ENCODE measurements at places on chromosomes 16 and 17.

DNA sequence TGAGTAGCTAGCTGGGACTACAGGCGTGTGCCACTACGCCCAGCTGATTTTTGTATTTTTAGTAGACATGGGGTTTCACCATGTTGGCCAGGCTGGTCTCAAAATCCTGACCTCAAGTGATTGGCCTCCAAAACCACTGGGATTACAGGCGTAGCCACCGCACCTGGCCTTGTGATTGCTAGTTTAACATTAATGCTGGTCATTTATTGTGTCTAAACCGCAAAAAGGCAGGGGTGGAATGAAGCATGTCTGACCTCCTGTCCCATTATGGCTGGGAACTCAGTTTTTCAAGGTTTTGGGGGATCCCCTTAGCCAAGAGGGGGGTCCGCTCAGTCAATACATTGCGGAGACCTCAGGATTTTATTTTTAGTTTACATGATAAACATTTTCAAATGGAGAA is 10.7 kb upstream of the CNGB1 start:
- no peak for DNase-seq

DNA sequence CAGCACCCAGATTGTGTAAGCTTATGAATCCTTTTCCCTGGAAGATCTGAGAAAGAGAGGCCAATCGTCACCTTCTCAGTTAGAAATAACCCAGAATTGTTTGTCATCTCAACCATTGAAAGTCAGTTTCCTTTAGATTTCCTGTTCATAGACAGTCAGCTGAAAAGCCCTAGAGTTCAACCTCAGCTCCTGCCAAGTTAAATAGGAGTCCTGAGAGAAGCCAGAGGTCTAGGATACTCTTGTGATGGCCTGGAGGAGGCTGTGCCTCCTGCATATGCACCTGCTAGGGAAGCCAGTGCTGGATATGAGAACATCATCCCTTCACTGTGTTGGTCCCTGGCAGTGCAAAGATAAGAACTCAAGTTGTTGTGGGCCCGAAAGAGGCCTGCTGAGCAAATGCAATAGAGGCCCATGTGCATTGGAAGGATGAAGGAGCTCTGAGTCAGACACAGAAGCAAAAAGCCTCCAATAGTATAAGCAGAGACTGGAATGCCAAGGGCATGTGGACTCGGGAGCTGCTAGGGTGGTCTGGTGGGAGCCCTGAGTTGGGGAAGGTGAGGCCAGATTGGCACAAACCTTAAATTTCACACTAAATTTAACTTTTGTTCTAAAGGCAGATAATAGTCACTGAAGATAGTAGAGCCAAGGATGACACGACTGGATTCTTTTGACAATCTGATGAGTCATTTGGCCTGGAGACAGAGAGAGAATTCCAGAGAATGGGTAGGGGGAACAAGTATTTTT is 520.9 kb upstream of the CDH5 start:
- no peak for DNase-seq

GRCh38 chr16:58280146-58280845 is 14.5 kb downstream of the PRSS54 start:
- DNase-seq, result no peak

- no peak for DNase-seq
Measured at GRCh38 chr16:29765167-29766032, 12.7 kb upstream of the ZG16 start.

GRCh38 chr16:83238949-83239691 is 568.7 kb upstream of the HSBP1 start:
- DNase-seq, result no peak

GRCh38 chr17:10067446-10068143 is 130.8 kb downstream of the GAS7 start:
- no peak for DNase-seq

GRCh38 chr16:28162326-28162877 is 49.4 kb downstream of the XPO6 start:
- DNase-seq, result no peak

DNA sequence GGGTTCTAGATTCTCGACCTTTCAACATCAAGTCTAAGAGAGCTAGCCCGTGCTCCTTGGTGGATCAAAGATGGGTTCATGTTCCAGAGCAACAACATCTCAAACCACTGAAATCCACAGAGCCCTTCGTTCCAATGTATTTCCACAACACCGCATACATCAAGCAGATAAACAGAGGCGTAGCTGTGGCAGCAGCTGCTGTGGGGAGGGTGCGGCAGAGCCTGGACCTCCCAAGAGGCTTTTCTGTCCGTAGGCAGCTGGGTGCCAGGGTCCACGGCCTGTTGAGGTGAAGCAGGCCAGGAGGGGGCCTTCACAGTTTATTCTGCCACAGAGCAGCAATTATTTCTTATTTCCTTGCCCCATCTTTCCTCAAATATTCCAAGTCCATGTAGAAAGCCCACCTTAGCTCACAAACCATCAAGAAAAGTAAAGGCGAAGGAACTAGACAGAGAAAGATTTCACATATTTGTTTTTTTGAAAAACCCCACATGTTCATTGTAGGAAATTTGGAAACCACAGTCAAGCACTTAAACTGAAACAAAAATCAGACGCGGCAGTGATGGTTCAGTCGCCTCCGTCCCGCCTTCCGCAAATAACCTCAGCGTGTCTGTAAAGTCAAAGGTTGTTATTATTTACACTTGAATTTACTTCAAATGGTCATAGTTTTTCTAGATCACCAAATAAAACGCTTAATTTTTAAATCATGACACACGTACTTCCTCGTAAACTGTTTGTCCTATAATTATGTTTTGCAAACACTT is 144.6 kb upstream of the FOXF1 start:
- peak; percentile 54 for DNase-seq

- no peak for DNase-seq
Measured at GRCh38 chr16:69293401-69293800, 17.7 kb upstream of the VPS4A start.

DNA sequence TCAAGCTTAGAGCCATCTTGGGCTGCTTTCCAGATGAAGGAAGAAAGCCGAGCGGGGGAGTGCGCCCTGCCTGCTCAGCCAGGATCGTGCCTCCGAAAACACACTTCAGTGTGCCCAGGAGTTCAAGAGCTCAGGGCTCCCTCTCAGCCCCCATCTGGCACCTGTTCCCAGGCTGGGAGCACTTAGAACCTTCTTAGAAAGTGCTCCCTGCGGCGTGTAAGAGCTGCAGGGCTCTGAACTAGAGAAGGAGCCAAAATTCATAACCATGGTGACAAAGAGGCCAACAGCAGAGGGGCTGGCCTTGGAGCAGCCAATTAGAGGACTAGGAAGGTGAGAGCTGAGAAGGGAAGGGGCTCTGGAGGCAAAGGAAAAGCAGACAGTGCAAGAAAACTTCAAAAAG is 59.0 kb upstream of the TNRC6C start:
- DNase-seq, result no peak

DNA sequence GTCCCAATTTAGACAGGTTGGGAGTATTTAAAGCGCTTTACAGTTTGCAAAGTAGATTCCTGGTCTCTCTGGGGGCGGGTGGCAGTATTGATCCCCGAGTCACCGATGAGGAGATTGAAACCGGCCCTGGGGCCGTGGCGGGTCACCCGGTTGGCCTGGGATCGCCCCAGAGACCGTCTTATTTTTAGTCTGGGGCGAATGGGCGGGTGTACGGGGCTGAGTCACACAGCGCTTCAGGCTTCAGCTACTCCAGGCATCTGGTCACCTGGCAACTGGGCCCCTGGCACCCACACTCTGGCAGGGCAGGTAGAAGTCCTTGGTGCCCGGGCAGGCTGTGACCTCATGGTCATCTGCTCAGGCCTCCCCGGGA is 669 bp downstream of the MIEF2 start:
- no peak for DNase-seq

All from posterior cingulate gyrus (tissue), 11 donors.